ENCODE measurements at places on chromosomes 2 and 18.

- DNase-seq, result no peak
These were observed 258.5 kb downstream of the DOK6 start for GRCh38 chr18:69659142-69659651.

- no peak for DNase-seq
These were observed 29.7 kb downstream of the C2orf42 start for GRCh38 chr2:70161069-70161534.

- DNase-seq, result no peak
These were observed 7.8 kb downstream of the FRZB start for GRCh38 chr2:182858671-182859070.

DNA sequence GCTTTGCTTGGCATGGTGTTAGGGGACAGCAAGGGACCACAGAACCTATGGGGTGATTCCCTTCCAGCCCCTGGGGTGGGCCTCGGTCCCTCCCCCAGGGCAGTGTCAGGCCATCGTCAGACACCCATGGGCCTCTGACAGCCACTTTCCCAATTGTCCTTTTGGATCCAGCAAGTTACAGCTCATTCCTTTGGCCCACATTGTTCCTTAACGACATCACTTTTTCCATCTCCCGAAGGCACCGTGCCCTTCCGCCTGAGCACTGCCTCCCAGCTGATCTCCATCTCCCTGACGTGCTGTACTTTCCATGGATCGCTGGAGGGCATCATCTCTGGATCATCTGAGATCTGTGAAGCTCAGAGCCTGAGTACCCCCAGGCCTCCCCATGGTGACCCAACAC, 10.4 kb upstream of the KCNK3 start:
- DNase-seq, result no peak

All from stimulated activated CD8-positive, alpha-beta memory T cell treated with anti-CD3 and anti-CD28 coated beads, Interleukin-2, amount 100 ng/mL, for 1 hour (primary cell).